ENCODE measurements at places on chromosomes 11 and 22.

GRCh38 chr11:128497061-128497775, 90.1 kb downstream of the ETS1 start:
- DNase-seq = no peak

GRCh38 chr11:84558085-84558905, 1068.8 kb downstream of the DLG2 start:
- no peak for DNase-seq

DNA sequence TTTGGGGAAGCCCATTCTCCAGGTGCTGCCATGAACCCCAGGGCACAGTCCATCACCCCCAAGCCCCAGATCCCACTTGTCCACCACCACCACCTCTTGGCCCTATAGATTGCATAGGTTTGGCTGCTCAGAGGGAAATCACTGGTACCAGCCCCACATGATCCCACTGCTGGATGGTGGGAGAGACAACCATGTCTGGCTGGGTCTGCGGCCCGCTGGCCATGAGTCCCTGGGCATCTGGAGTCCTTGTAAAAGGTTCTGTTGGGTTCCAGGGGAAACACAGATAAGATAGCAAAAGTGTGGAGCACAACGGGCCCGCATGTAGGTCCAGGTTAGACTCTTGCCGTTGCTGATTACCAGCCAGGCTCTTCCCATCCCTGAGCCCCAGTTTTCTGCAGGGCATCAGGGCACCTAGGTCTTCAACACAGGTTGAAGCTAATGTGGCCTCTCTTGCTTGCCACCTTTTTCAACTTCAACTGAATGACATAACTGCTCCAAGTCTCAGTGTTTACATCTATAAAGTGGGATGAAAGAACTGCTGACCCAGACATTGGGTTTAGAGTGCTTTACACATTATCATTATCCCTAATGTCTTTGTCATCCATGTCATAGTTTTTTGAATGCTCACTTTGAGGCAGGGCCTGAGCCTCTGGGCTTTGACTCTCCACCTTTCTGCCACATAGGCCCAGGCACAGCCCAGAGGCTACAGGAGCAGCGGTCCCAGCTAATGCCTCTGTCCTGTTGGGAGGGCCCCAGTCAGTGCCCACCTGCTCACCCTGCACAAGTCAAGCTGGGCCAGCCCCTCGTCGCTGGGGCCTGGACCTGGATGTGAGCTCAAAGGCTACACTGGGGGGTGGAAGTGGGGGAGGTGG, 1.0 kb upstream of the TANGO2 start:
- DNase-seq = no peak

DNA sequence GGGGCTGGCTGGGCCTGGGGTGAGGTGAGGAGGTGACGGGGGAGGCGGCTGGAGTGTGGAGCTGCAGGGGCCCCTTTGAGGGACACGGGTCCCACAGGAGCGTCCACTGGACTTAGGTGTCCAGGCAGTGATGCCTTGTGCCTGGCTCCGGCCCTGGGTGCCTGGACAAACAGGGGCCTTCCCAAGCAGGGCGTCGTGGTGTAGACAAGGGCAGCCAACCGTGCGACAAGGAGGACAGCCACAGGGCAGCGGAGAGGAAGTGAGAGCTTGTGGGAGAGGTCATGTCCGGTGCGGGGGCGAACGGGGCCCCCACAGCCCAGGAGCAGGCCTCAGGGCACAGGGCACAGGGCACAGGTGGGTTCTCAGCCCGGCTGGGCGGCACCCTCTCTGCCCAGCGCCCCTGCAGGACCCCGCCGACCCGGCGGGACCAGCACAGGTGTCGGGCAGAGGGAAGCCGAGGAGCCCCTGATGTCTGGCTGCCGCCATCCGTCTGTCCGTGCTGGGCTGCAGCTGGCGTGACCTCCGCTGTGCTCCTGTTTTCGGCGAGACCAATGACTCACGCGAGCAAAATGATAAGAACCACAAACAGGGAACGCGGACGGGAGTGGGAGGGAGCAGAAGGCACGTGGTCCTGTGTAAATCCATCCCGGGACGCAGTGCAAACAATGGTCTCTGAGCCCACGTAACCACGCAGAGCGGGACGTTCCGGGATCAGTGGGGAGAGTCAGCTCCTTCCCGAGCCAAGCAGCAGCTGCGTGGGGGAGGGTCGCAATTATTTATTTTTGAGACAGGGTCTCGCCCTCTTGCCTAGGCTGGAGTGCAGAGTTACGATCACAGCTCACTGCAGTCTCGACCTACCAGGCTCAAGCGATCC, 49.1 kb upstream of the A4GALT start:
- DNase-seq = peak; percentile 83

DNA sequence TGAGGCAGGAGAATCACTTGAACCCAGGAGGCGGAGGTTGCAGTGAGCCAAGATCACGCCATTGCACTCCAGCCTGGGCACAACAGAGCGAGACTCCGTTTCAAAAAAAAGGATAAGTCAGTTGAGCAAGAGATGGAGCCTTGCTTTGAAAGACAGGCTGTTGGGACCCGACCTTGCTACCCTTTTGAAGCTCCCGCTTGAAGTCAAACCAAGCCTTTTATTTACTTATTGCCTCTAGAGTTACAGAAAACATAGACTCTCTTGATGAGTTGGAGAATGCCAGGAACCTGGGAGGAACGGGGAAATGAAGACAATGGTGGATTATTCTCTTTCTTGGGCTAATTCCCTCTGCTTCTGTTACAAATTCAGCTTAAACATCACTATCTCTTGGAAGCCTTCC, 4.9 kb downstream of the SYN3 start:
- no peak for DNase-seq

GRCh38 chr11:20933086-20933485, 263.7 kb downstream of the NELL1 start:
- DNase-seq = no peak

- DNase-seq = no peak
Observed at GRCh38 chr11:46890665-46891064, 27.7 kb downstream of the LRP4 start.

DNA sequence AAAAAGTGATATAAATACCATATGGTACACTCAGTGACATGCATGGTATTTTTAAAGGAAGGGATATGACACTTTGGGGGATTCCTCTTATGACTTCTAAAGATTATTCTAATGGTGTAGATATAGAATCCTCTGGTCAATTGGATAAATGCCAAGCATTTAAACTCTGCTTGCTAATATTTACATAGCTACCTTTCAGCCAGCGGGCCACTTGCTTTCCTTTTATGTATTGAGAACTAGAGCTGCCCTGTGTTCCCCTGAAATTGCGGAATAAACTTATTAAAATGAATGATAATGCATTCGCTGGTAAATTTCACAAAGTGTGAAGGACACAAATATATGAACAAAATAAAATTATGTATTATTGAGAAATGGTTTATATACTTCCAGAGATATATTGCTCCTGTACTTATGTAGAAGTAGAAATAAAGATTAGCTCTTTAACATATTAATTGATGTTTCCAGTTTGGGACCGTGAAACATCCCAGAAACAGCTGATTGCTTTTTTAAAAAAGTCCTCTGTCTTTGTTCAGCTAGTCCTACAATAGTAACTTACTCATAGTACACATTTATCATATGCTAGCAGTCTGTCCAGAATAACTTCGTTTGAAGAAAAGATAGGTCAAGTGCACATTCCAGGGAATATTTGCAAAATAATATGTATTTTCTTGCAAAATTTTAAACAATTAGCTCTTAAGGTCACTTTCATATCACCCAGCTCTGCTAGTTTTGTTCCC, 40.1 kb upstream of the CARD18 start:
- no peak for DNase-seq

GRCh38 chr11:1220941-1221721, 1.7 kb upstream of the MUC5B start:
- no peak for DNase-seq

DNA sequence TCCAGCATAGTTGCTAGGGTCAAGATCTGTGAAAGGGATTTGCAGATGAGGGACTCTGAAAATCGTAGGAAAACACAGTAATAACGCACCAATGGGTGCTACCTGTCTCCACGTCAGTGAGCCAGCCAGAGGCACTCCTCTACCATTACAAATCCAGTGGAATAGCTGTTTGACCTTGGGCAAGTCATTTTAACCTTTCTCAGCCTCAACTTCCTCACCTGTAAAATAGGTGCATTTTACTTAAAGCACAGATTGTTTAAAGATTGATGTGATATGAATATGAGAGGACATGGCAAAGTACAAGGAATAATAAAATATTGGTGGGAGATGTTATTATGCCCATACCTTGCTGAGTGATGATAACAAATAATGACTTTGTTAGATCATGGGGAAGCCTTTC, 148.1 kb upstream of the TTC12 start:
- no peak for DNase-seq

DNA sequence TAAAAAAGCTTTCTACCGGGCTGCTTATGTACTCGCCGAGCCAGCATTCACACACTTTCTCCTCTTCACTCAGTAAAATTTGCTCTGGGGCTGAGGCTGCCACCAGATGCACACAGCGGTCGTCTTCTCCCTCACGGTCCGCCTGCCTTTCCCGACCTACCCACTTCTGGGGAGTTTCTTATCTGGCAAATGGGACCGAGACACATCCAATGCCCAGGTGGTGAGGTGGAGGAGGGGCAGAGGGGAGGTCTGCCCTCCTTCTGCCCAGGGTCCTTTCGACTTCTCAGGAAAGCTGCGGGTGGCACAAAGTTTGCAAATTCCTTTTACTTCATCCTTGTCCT, 43.9 kb downstream of the GRIK4 start:
- DNase-seq = no peak

GRCh38 chr11:64848826-64849597, 4.6 kb upstream of the CDC42BPG start:
- no peak for DNase-seq

GRCh38 chr11:12066056-12066798, 44.2 kb upstream of the MICAL2 start:
- DNase-seq = no peak

- no peak for DNase-seq
Observed at GRCh38 chr22:17955590-17956379, 68.6 kb downstream of the MICAL3 start.

DNA sequence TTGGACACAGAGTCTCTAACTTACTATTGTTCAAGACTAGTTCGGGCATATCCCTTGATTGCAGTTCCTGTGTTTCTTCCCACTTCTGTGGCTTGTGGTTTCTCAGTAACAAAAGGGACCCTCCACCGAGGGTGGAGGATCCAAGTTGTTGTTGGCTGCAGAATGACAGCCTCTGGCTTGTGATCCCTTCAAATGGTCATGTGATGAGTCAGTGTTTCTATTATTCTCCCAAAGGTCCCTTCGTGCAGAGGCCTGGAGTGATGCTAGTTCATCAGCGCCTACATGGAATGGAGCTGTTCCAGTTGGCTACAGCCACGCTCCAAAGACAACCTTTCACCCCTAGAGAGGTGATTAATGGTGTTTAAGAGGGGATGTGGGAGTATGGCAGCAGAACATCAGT, 2.6 kb upstream of the VWCE start:
- DNase-seq = no peak

DNA sequence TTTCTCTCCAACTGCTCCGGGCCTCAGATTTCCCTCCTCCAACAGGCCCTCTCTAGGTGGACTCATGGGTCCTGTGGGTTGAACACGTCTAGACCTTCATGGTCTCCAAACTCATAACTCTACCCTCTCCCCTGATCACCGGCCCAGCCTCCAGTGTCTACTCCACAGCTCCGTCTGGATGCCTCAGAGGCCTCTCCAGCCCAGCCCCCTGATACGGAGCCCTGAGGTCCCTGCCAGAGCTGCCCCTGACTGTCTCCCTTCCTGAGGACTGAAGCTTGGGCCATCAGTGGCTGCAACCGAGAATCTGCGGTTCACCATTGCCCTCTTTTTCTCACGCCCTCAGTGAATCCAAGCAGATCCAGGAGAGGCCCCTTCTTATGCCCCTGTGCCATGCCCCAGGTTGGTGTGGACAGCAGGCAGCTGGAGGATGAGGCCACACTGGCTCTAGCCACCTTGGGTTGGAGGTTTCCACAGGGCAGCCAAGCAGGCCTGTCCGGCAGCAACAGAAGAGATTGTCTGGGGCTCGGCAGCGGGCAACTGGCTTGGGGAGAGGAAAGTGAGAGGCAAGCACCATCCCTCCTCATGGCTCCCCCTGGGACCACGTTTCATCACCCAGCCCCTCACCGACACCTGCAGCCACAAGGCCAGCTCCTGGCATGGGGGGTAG, 104.6 kb upstream of the FGF3 start:
- DNase-seq = no peak

- no peak for DNase-seq
Observed at GRCh38 chr22:17234144-17234623, 14.9 kb upstream of the ADA2 start.

DNA sequence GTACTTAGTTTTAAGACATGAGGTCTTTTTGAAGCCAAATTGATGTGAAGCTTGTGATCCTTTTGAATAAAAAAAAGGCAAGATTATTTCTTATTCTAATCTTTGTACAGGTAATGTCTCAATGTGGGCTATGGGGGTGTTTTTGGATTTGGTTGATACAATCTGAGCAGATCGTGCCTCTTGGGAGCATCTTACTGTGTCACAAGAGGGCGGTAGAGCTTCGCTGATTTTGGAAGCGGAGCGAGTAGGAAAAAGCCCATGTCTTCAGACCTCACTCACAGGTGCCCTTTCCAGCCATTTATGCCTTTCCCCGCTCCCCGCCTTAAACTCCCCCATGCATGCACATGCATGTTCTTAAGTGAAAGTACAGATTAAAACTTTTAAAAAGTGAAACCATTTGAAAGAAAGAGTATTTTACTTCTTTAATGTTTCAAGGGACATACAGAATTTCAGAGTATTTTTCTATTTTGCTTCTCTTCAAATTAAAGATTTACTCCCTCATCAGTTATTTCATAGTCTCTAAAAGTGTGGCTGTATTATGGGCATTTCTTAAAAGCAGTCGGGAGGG, 18.8 kb downstream of the DDX25 start:
- DNase-seq = peak; percentile 46

DNA sequence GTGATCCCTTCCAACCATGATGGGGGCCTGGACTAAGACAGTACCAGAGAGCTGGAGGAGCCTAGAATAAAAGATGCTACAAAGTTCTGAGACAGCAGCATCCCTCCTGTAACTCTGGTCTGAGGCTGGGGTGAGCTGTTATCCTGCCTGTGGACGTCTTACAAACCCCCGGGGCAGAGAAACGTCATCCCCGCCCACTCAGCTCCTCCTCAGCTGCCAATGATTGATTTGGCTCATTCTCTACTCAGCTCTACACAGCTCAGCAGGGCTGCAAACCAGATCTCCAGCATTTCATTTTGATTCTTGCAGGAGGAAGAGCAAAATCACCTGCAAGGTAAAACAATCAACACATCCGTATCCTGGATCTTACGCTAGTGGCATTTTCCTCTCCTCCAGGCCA, 55.5 kb downstream of the CSNK2A3 start:
- no peak for DNase-seq

DNA sequence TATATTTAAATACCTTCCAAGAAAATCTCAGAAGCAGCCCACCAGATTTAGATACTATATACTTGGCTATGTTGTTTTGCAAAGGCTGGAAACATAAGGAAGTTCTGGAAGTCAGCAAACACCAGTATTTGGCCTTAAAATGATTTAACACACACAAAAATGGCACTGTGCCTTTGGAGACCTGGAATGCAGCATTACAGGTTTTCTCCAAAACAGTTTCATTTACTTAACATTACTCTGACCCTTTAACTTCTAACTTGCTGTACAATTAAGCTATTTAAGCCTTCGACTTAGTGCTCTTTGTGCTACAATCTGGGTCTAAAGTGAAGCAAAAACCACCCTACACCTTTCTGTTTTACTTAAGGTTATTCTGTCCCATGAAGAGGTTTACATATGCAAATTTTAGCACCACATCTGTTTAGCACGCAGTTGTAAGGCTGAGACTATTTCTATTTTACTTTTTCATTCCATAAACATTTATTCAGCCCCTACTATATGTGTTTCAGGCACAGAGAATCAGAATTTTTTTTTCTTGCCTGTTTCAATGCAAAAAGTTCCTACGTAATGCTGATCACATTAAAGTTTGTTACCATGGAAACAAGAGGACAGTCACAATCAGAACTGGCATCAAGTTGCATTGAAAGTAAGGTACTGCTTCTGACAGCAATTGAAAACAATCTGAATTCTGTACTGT, 70.3 kb downstream of the MAML2 start:
- no peak for DNase-seq
